ENCODE measurements at places on chromosomes 1 and 21.

DNA sequence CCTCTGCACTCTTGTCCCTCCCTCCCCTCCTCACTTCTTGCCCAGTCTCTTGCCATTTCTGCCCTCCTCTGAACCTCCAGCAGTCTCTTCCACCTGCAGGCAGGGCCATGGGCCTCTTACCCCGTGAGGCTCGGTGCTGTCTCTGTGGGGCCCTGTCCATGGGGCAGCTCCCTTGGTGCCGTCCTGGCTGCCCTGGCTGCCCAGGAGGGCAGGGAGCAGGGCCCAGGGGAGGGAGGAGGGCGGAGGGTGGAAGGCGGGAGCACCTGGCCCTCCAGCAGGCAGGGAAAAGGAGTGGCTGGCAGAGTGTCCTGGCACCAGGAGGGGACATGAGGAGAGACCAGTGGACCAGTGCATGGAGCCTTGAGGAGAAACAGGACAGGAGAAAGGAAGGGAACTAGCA, at the start of gene RORC:
TSS of gene RORC (minus strand) at position 198 of the 400 bp plus-strand sequence. CDS start at position 160, 38 bp downstream.
- DNase-seq: no peak

GRCh38 chr1:174359454-174359805, 88.3 kb upstream of the GPR52 start:
- DNase-seq: no peak

DNA sequence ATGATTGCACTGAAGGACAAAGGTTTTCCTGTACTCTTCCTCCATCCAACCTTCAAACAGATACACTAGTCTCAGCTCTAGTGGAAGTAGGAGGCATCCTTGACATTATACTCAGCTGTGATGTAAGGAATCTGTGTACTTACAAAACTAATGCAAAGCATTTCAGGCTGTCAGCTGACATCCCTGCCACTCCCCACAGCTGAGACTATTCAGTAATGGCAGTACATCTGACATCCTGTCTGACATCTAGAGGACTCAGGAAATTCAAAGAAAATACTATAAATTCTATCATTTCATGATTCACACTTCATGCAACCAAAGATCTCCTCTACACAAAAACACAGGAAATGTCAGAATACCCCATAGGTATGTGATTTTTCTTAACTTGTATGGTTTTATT, 325.8 kb downstream of the SMYD3 start:
- no peak for DNase-seq

- no peak for DNase-seq
Observed at GRCh38 chr1:19038732-19039131, 82.3 kb upstream of the IFFO2 start.

DNA sequence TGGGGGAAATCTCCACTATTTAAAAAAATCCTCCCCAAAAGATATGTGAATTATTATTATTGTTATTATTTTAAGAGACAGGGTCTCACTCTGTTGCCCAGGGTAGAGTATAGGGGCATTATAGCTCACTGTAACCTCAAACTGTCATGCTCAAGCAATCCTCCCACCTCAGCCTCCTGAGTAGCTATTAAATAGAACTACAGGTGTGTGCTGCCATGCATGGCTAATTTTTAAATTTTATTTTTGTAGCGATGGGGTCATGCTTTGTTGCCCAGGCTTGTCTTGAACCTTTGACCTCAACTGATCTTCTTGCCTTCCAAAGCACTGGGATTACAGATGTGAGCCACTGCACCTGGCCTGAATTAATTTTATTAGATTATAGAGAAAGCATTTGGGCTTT, 116.8 kb downstream of the RABGAP1L start:
- DNase-seq: no peak
